ENCODE measurements at places on chromosomes 1 and 21. TPM values are rescaled to one million over a fixed set of nuclear protein-coding genes. Genes with fewer than 3 reads are reported as not detected.

DNA sequence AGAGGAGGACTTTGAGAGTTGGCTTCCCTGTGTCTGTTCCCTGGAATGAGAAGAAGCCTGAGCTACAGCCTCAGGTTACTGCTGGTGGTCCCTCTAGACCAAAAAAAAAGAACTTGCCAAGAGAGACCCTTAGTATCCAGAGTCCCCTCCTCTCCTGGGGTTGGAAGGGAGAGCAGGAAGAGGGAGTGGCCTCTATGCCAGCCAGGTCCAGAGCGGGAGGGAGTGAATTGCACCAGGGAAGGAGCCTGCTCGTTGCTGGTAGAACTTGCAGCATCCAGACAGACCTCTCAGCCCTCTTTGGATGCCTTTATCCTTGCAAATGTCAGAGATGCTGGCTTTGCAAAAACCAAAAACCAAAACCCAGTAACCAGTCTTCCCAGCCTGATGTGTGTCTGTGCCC lies 491.3 kb upstream of the VAMP3 start:
- no peak for DNase-seq

- no peak for DNase-seq
Observed at GRCh38 chr21:29124645-29125044, 5.8 kb upstream of the MAP3K7CL start.

DNA sequence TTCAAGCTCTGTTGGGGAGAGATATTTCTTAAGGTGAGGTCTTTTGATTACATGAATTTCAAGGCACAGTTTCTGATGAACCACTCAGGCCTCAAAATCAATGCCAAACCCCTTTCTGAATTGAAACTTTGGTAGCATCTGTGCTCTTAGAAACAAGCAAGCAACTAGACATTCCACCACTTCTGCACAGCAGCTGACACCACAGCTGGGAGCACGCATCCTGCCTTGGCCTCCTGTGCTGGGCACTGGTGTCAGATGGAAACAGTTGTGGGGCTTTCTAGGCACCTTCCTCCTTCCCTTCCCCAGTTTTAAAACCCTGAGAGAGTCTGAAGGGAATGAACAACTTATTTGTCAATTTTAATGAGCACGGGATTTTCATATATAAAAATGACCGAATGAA lies 360.2 kb downstream of the ADGRL2 start:
- no peak for DNase-seq

- no peak for DNase-seq
Observed at GRCh38 chr1:44557778-44558177, 116.5 kb downstream of the TMEM53 start.

DNA sequence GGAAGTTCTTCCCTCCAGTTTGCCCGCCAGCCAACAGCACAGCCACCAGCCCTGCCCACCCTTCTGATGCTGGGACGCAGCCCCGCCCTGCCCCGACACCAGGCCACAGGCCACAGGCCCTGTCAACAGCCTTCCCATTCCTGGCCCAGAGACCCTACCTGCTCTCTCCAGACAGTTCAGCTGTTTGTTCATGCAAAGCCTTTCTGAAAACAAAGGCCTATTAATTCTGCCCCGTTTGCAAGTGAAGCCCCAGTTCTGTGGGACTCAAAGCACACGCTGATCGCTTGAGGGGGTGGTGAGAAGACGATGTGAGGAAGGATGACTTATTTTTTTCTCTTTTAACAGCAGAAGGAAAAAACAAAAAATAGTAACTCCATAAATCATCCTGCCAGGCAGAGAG lies 55.4 kb upstream of the KIF26B start:
- no peak for DNase-seq

KLF17 gene
- total RNA-seq = not detected

NR1I3 gene
- not detected for total RNA-seq

BGLAP gene
- 1.0 TPM for total RNA-seq

GRCh38 chr21:27806281-27806680 lies 839.4 kb upstream of the ADAMTS5 start:
- DNase-seq = no peak

DNA sequence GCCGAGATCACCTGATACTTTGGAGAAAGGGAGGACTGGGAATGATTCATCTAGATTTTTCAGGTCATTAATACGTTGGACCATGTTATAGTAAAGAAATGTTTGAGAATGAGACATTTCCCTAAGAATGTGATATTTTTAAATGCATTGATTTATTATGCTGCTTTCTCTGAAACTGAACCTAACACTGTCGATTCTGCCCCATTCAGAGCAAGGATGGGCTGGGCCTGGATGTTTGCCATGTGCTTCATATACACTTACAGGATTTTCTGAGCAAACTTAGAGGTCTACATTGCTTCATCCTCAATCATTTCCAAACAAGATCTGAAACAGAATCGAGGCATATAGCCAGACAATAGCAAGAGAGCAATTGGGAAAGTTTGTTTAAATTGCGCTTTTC lies 183.3 kb downstream of the CRB1 start:
- no peak for DNase-seq

DNA sequence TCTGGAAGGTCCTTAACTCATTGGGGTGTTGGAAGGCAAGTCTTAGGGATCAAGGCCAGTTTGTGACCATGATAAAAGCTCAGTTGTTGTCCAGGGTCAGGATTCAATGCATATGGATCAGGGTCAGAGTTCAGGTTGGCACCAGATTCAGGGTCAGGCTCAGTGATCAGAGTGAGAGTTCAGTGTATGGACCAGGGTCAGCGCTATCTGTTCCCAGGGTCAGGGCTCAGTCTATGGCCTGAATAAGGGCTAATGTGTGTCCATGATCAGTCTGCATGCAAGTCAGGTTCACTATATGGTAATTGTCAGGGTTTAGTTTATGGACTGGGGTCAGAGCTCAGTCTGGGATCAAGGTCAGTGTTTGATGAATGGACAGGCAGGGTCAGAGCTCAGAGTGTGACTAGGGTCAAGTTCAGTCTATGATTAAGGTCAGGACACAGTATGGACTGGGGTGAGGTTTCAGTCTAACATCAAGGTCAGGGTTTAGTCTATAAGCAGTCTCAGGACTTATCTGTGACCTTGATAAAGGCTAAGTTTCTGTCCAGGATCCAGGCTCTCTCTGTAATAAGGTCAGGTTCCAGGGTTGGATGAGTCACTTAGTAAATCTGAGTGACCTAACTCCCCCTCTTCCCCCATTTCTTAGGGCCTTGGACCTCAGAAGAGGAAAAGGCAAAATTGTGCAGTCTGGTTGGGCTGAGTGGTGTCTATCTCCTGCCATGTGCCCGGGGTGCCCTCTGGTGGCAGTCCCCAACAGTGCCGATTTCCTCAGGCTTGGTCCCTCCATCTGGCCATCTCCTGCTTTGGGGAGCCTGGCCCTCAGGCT lies 23.8 kb downstream of the KNCN start:
- peak; percentile 85 for DNase-seq

DNA sequence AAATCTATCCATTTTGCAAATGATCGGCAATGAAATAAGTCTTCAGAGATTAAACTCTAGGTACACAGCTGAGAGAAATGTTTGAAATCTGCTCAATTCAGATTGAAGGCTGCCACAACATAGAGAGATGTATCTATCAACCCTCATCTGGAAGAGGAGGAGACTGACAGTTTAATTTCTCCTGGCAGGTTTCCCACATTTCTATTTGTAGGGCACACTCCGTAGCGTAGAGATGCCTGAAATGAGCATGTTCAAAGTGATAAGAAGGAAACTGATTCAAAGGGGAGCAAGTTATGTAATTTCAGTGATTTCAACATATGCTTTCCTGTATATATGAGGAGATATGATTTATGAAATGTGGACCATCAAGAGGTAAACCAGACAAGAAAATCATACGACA lies 44.1 kb downstream of the NIBAN1 start:
- DNase-seq = no peak

GAS5 gene
- total RNA-seq = 494 TPM

GRCh38 chr1:53341521-53341895 lies 13.6 kb upstream of the LRP8 start:
- DNase-seq = peak; percentile 23
